SK-N-SH (cell line): ENCODE measurements at places on chromosomes 1 and 21. TPM values are rescaled to one million over a fixed set of nuclear protein-coding genes. Genes with fewer than 3 reads are reported as not detected.

DNA sequence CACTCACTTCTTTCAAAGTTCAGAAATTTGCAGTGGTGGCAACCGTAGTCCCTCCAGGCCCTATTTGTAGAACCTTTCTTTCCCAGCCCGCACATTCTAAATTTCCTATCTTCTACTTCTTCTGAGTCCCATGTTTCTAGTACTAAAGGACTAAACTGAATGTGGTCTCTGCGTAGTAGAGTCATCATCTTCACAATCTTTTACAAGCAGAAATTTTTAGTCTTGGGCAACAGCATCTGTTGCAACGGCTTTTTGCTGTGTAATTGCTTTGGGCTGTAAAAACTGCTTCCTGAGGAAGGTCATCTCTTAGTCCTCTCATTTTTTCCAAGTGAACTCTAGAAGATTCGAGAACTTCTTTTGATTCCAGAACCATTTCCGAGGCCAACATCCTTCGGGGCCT lies 23.9 kb downstream of the VAV3 start:
- DNase-seq: no peak

GRCh38 chr1:168653567-168653966 lies 75.4 kb downstream of the DPT start:
- DNase-seq: no peak

ELAVL4 gene
- polyA plus RNA-seq: 2.7 and 6.0 TPM in 2 replicates

KANK4 gene
- polyA plus RNA-seq: 0.02 TPM in 1 of 2 replicates, not detected in the other

DNA sequence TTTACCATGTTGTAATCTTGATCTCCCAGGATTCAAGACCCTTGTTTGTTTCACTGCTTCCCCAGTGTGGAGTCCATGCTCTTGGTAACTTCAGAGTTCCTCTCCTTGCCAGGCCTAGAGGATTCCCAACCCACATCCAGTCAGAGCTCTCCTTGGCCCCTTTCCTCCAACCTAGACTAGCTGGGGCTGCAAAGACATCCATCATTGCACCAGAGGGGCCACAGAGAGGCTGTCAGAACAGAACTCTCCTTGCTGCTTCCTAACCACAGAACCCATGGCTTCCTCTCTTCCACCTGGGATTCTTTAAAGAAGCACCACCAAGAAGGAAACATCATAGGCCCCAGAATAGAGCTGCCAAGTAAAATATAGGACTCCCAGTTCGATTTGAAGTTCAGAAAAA lies 81.0 kb downstream of the HMGB4 start:
- no peak for DNase-seq

CCDC185 gene
- polyA plus RNA-seq: not detected in 2 replicates

DNA sequence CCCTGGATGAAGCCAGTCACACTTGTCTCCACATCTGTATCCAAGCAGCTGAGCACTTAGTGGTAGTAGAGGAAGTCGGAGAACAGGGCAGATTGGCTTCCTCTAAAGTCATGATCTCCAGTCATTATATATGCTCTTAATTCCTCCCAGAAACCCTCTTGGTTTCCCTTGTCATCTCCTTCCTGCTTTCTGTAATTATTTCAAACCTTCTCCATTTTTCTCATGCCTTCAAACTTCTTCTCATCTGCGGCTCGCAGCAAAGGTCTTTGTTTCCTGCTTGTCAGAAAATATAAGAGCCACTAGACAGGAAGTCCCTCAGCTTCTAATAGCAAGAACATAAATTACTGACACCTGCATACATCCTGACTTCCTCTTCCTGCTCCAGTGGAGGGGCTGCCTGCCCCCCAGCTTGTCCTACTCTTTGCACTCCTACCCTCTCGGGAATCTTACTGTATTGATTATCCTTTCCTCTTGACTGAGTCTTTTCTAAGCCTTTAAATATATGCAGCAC lies 124.6 kb upstream of the NGF start:
- DNase-seq: no peak

KCNJ9 gene
- polyA plus RNA-seq: 0.02 and 0.05 TPM in 2 replicates

GRCh38 chr21:44320847-44321246 lies 18.3 kb downstream of the CFAP410 start:
- DNase-seq: no peak

DNA sequence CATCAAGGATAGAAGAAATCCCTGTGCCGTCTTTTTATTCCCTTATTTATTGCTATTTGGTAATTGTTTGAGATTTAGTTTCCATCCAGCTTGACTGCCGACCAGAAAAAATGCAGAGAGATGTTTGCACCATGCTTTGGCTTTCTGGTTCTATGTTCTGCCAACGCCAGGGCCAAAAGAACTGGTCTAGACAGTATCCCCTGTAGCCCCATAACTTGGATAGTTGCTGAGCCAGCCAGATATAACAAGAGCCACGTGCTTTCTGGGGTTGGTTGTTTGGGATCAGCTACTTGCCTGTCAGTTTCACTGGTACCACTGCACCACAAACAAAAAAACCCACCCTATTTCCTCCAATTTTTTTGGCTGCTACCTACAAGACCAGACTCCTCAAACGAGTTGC lies 99.0 kb downstream of the TGFB2 start:
- no peak for DNase-seq

MNDA gene
- not detected in 2 replicates for polyA plus RNA-seq

GRCh38 chr1:61184714-61185106 lies 102.3 kb downstream of the NFIA start:
- no peak for DNase-seq

OR6K3 gene
- polyA plus RNA-seq: not detected in 2 replicates

DNA sequence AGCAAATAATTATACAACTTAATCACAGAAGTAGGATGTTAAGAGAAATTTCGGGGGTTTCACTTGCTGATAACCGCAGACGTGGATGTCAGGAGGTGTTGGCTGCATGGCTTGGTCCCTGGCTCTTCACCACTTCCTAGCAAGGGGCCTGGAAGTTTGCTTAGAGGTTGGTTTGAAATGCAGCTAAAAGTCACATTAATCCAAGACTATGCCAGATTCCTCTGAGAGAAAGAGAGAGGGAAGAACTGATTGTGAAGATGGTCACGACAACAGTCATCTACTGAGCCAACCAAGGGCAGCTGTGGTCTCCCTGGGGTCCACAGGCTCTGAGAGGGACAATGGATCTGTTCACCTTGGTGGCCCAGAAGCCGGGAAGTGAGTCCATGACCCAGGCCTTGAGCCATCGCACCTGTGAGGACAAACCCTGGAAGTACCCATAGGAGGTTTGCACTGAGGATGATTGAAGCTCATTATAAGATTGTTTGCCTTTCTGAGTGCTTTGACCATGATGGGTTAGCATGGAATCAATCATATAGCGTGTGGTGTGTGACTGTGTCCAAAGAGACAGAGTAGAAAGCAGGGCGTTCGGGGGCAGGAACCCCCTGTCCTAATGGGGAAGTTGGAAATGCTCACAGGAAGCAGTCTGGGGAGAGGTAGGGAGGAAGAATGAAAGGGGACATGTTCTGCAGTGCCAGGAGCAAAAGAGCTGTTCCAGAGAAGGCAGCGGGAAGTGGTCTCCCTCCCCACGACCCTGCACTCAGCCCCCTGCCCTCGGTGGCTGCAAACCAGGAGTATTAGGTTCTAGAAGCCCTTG lies 47.1 kb downstream of the UMODL1 start:
- no peak for DNase-seq

- DNase-seq: no peak
Observed at GRCh38 chr21:28663111-28663693, 329.5 kb downstream of the LTN1 start.

- DNase-seq: no peak
Observed at GRCh38 chr1:241012708-241013340, 344.2 kb downstream of the RGS7 start.

DNA sequence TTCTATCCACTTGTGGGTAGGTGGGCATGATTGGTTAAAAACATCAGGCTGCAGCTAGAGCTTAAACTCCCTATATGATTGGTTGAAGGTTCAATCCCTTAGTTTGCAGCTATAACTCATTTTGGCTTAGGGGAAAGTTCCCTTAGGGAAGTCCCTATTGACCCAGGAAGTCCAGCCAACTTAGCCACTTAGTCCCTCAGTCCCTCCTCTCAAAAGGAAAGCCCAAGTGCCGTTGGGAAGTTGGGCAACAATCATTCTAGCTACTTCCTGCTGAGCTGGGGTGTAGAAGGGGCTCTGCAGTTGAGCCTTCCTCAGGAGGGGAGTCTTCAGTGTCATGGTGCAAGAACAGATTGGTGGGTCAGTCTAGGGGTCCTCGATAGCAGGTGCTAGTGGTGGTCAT lies 12.2 kb downstream of the MSTO1 start:
- no peak for DNase-seq

SETSIP gene
- not detected in 2 replicates for polyA plus RNA-seq

WNT9A gene
- 0.31 and 0.36 TPM in 2 replicates for polyA plus RNA-seq

ANGPTL7 gene
- polyA plus RNA-seq: 0.08 and 0.16 TPM in 2 replicates

- DNase-seq: no peak
Observed at GRCh38 chr1:32144033-32144432, 35.4 kb upstream of the TXLNA start.

GRCh38 chr1:22877112-22877915 lies 95.4 kb downstream of the LACTBL1 start:
- DNase-seq: no peak

SPRR5 gene
- not detected in 2 replicates for polyA plus RNA-seq

- no peak for DNase-seq
Observed at GRCh38 chr1:178818416-178818815, 52.5 kb downstream of the ANGPTL1 start.

G0S2 gene
- polyA plus RNA-seq: 32.5 and 43.2 TPM in 2 replicates

GRCh38 chr1:41850029-41850428 lies 68.7 kb downstream of the HIVEP3 start:
- DNase-seq: no peak

DARS2 gene
- polyA plus RNA-seq: 17.1 and 22.1 TPM in 2 replicates

- DNase-seq: no peak
Observed at GRCh38 chr1:35660581-35661473, 19.5 kb upstream of the PSMB2 start.

DNA sequence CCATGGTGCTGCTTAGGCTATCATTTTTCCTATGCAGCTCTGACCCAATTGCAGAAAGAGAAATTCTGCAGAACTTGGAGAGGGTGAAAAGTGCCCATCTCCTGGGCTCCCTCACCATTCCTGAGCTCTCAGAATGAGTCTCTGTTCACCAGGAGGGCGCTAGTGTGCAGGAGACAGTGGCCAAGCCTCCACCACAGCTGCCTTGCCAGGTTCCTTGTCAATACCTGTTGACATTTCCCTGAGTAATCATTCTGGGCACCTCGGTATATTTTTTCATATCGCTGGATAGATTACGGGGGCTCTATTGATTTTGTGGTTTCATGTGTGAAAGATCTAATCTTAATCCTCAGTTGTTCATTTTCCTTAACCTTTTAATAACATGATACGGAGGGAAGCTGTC lies 13.0 kb upstream of the C8B start:
- no peak for DNase-seq

- DNase-seq: peak; percentile 38
Observed at GRCh38 chr21:36962098-36962780, 4.2 kb downstream of the HLCS start.

CELA2A gene
- not detected in 2 replicates for polyA plus RNA-seq

LRRC39 gene
- 1.6 and 3.0 TPM in 2 replicates for polyA plus RNA-seq

DNA sequence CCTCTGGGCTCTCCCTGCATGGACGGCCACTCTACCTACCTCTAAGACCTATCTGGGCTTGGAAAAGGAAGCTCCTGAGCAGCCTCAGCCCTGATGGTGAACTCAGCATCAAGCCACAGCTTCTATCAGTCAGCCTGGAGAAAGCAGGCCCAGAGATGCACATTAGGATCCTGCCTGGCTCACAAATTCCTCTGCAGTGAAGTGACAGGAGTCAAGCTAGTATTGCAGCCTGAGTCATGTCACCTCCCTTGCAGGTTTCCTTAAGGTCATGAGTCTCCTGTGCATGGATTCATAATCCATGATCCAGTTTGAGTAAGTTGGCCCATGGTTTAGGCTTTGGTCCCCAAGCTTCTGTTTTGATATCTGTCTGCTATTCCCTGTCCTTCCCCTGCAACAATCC lies 37.9 kb upstream of the DUSP10 start:
- no peak for DNase-seq

HCN3 gene
- polyA plus RNA-seq: 9.7 and 10.1 TPM in 2 replicates

DNA sequence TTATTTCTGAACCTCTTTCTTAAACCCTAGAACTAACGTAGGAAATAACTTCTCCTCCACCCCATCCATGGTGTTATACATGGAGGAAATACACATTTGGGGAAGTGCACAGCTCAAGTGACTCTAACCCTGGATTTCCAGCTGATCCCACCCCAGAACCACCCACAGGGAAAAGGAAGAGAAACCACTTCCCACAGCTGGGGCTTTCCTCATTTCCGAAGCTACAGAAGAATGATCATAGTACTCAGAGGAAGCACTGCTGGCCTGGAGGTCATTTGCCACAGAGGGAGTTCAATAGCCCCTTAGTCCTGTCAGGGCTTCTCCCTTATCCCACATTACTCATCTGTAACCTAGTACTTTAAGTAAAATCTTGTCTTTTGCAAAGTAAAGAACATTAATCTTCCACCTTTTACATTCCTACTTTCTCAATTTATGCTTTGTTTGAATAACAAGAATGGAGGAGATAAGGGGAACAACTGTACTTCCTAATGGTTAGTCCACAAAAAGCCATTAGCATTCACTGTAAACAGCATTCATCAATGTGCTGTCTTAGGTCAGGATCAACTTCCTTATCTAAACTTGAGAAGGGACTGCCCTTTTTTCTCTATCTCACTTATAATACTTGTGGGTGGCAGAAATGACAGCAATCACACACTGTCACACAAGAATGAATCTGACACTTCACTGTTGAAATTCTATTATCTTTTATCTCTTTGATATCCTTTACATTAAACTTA lies 63.0 kb upstream of the RGS1 start:
- no peak for DNase-seq

DNA sequence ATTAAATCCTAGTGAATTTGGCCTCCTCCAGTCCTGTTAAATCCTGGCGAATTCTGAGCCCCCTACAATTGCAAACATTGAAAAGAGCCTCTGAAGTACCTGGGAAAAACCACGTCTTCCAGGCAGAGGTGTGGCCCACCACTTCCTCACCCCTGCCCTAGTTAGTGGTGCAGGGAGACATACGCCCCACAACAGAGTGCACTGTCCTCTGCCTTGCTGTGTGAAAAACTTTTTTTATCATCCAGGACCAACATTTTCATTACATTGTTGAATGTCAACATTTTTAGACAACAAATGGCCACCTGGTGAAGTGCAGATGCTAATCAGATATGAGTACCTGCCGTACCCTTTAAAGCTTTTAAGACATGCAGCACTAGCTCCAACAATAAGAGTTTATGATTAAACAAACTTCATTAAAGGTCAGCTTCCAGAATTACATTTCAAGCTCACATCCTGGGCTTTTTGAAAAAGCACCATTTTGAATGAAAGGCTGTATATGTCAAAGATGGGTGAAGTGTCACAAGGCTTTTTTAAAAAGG lies 13.6 kb upstream of the TMPRSS2 start:
- DNase-seq: no peak

KCNA2 gene
- not detected in 2 replicates for polyA plus RNA-seq

DNA sequence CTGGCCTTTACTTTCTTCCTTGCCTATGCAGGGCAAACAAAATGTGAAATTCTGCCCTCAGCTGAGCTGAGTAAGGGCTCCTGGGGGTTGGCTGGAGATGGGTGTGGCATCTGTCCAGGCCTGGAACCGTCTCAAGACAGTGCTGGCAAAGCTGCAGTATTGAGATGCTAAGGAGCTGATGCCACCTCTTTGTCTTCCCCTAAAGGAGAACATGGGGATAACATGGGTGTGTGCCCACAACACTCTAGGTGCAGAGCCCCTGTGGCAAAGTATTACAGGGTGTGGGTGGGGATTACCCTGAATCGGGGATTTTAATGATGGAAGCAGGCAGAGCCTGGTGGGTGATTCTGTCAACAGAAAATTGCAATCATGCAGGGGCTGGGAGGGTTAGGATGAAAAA lies 2.5 kb upstream of the ST3GAL3 start:
- DNase-seq: no peak

GRCh38 chr1:51784997-51785421 lies 93.5 kb downstream of the NRDC start:
- DNase-seq: no peak

LAD1 gene
- 0.03 TPM in 1 of 2 replicates, not detected in the other for polyA plus RNA-seq
